T-cell (primary cell): ENCODE measurements at places on chromosomes 1 and 21. TPM values are rescaled to one million over a fixed set of nuclear protein-coding genes. Genes with fewer than 3 reads are reported as not detected.

DNA sequence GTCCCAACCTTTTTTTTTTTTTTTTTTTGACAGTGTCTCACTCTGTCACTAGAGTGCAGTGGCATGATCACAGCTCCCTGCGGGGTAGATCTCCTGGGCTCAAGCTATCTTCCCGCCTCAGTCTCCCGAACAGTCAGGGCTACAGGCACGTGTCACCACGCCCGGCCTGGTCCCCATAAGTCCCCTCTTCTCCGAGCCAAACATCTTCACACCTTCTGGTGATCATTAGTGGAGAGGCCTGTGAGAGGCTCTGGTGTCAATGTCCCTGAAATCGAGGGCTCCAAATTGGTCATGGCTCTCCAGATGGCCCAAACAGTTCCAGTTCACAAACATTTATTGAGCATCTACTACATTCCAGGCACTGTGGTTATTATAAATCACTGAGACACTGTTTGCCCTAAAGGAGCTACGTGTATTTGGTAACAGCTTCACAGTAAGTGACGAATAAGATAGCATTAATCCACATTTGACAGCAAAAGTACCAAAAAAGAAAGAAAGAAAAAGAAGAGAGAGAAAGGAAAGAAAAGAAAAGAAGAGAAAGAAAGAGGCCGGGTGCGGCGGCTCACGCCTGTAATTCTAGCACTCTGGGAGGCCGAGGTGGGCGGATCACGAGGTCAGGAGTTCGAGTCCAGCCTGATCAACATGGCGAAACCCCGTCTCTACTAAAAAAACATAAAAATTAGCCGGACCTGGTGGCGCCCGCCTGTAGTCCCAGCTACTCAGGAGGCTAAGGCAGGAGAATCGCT is 867 bp upstream of the TIMM17A start:
- peak overlapping the region; percentile 83 for H3K27ac ChIP-seq
- no peaks in the 10 kb centered on the region for H3K36me3 ChIP-seq
- peaks cover under 1% of the 10 kb centered on the region for H3K27me3 ChIP-seq
- H3K4me3 ChIP-seq: peak overlapping the region; percentile 93
- DNase-seq: peak; percentile 9

DNA sequence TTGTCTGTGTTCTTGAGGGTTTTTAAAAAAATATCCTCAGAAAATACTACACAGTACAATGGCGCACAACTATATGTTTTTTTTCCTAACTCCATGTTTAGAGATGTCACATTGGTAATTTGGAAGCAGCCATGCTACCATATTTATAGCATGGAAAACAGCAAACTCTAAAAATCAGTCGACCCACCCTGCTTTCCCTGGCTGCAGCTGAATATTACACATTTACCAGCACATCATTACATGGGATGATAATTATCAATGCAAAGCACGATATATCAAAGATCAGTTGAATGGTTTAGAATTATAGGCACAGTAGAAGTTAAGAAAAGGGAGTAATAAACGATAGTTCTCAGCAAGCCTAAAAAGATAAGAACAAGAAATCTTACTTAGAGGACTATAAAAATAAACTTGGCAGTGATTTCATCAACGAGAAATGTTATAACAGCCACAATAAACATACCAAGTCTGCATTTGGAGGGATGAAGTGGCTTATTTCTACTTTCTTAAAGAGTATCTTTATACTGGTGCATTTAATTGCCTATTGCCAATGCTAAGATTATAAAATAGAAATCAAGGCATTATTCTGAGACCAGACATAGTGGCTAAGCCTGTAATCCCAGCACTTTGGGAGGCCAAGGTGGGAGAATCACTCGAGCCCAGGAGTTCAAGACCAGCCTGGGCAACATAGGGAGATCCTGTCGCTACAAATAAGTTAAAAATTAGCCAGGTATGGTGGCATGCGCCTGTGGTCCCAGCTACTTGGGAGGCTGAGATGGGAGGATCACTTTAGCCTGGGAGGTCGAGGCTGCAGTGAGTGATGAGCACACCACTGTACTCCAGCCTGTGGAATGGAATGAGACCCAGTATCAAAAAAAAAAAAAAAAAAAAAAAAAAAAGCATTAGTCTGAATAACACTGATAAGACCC is 43.4 kb downstream of the WDR64 start:
- no peak overlapping the region for H3K4me3 ChIP-seq
- no peaks in the 10 kb centered on the region for H3K4me1 ChIP-seq
- H3K27me3 ChIP-seq: no peaks in the 10 kb centered on the region
- H3K36me3 ChIP-seq: no peaks in the 10 kb centered on the region

GRCh38 chr1:110559157-110559556 is 40.2 kb upstream of the KCNA10 start:
- no peaks in the 10 kb centered on the region for H3K36me3 ChIP-seq
- peaks cover 2% of the 10 kb centered on the region for H3K27me3 ChIP-seq
- H3K4me3 ChIP-seq: no peak overlapping the region
- DNase-seq: no peak

- no peaks in the 10 kb centered on the region for H3K36me3 ChIP-seq
- H3K4me1 ChIP-seq: no peaks in the 10 kb centered on the region
- DNase-seq: no peak
Observed at GRCh38 chr1:160082487-160082886, 1.1 kb downstream of the KCNJ9 start.

- H3K27me3 ChIP-seq: no peaks in the 10 kb centered on the region
- peaks cover 30% of the 10 kb centered on the region for H3K4me1 ChIP-seq
- H3K4me3 ChIP-seq: peak overlapping the region; percentile 98
- no peaks in the 10 kb centered on the region for H3K36me3 ChIP-seq
- no peak for DNase-seq
Observed at GRCh38 chr1:110340207-110340468, 961 bp downstream of the RBM15 start.

DNA sequence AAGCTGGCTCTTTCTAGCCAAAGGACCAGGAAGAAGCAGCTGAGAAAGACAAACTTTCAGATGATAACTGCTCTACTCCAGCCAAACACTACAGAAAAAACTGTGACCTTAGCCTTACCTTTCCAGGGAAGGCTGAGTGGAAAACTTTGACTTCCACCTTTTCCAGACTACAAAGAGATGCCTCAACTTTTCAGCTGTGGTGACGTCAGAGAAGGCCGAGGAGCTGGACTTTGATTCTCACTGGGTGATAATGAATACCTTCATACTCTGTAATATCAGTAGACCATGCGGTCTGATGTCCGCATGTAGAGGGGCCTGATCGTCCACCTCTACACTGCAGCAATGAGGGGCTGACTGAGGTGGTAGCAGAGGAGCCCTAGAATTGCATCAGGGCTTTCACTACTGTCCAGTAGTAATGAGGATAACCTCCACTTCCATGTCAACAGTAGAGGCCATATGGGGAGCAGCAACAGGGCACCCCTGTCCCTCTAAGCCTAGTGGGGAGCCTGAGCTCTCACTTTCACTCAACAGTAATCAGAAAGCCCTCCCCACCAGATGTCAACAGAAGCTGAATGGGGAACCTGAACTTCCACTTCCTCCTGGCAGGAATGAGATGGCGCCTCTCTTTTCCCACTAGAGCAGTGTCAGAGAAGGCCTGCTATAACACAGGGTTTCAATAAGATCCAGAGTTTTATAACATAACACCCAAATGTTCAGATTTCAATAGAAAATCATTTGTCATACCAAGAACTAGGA is 28.4 kb upstream of the PADI1 start:
- no peaks in the 10 kb centered on the region for H3K36me3 ChIP-seq
- no peak overlapping the region for H3K27ac ChIP-seq
- H3K4me3 ChIP-seq: no peak overlapping the region
- DNase-seq: no peak

DNA sequence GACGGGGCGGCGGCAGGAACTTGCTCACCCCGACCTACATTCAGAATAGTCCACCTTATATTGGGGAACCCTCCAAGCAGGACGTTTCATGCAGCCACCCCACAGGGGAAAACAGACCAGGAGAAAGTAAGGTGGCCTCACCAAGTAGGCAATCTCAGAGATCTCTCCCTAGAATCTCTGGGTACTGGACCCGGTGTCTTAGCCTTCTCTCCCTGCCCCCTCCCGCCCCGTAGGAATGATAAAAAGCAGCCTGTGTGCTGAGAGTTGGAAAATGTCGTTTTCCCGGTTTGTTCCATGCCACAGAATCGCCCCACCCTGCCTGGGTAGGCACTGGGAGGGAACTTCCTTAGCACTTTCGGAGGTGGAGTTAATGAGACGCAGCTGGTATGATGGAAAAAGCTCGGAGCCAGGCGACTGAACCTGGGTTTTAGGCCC is 789 bp upstream of the PTPN14 start:
- H3K36me3 ChIP-seq: no peaks in the 10 kb centered on the region
- peaks cover 31% of the 10 kb centered on the region for H3K27me3 ChIP-seq
- no peak overlapping the region for H3K27ac ChIP-seq
- no peaks in the 10 kb centered on the region for H3K4me1 ChIP-seq
- H3K4me3 ChIP-seq: peak overlapping the region; percentile 78

The AIRE gene
- total RNA-seq: 0.10 TPM

The LIN28A gene
- total RNA-seq: not detected

The RGS13 gene
- not detected for total RNA-seq

The ELF3 gene
- 2.2 TPM for total RNA-seq

The LYPD8 gene
- total RNA-seq: not detected

The CTTNBP2NL gene
- total RNA-seq: 0.51 TPM
